ENCODE measurements at places on chromosomes 5 and 9. TPM values are rescaled to one million over a fixed set of nuclear protein-coding genes. Genes with fewer than 3 reads are reported as not detected.

- H3K27me3 ChIP-seq = no peaks in the 10 kb centered on the region
- no peak for DNase-seq
- peaks cover 39% of the 10 kb centered on the region for H3K36me3 ChIP-seq
- H3K27ac ChIP-seq = no peak overlapping the region
Observed at GRCh38 chr5:109365653-109366052, 44.1 kb downstream of the PJA2 start.

GRCh38 chr5:157575381-157576020 is at the start of gene ADAM19:
ADAM19 (minus strand) TSS chr5:157575775; CDS start chr5:157575696, 79 bp downstream.
- peak; percentile 91 for DNase-seq
- H3K4me3 ChIP-seq = peak within 1 kb of the TSS; percentile 91
- peak within 1 kb of the TSS; percentile 77 for H3K27ac ChIP-seq
- no peaks in the 10 kb centered on the region for H3K36me3 ChIP-seq
- H3K4me1 ChIP-seq = peaks cover 41% of the 10 kb centered on the region

- H3K27ac ChIP-seq = no peak overlapping the region
- H3K36me3 ChIP-seq = no peaks in the 10 kb centered on the region
- H3K4me1 ChIP-seq = no peaks in the 10 kb centered on the region
- no peak for DNase-seq
Observed at GRCh38 chr9:107046692-107047091, 183.7 kb downstream of the ZNF462 start.

DNA sequence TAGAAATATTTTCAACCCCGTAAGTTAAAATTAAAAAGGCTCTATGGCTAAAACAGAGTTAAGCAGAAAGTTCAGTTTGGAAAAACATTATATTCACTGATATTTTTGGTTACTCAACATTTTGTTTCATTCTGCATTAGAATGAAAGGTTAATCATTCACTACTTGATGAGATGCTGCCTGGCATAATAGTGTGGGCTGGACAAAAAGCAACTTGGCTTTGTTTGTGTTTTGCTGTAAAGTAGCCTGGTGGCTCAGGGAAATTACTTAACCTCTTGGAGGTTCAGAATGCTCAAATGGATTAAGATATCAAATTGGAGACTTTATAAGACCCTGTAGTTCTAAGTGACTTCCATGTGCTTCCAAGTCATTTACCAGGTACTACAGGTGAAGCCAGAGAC is 367.4 kb upstream of the TRPC7 start:
- no peaks in the 10 kb centered on the region for H3K36me3 ChIP-seq
- H3K27ac ChIP-seq = no peak overlapping the region
- DNase-seq = no peak
- no peak overlapping the region for H3K4me3 ChIP-seq
- H3K27me3 ChIP-seq = no peaks in the 10 kb centered on the region
- H3K4me1 ChIP-seq = no peaks in the 10 kb centered on the region

- H3K27ac ChIP-seq = no peak overlapping the region
- H3K4me1 ChIP-seq = no peaks in the 10 kb centered on the region
- DNase-seq = no peak
- no peaks in the 10 kb centered on the region for H3K36me3 ChIP-seq
- H3K4me3 ChIP-seq = no peak overlapping the region
Observed at GRCh38 chr5:18216016-18216415, 581.8 kb downstream of the TAF11L14 start.

- no peak overlapping the region for H3K4me3 ChIP-seq
- no peaks in the 10 kb centered on the region for H3K27me3 ChIP-seq
- DNase-seq = no peak
- H3K4me1 ChIP-seq = no peaks in the 10 kb centered on the region
- no peak overlapping the region for H3K27ac ChIP-seq
Observed at GRCh38 chr5:64074533-64074932, 91.1 kb upstream of the RNF180 start.

- H3K27ac ChIP-seq = no peak overlapping the region
- H3K4me1 ChIP-seq = peaks cover 34% of the 10 kb centered on the region
- H3K27me3 ChIP-seq = no peaks in the 10 kb centered on the region
- no peak for DNase-seq
Observed at GRCh38 chr5:36944607-36945225, 68.1 kb downstream of the NIPBL start.

- DNase-seq = no peak
- H3K27me3 ChIP-seq = no peaks in the 10 kb centered on the region
- H3K4me3 ChIP-seq = no peak overlapping the region
Observed at GRCh38 chr5:82151204-82151603, 127.0 kb downstream of the RPS23 start.

GRCh38 chr5:141484310-141484640 is 555 bp upstream of the PCDHGC4 start:
- H3K36me3 ChIP-seq = no peaks in the 10 kb centered on the region
- peak overlapping the region; percentile 29 for H3K4me3 ChIP-seq
- peaks cover 2% of the 10 kb centered on the region for H3K27me3 ChIP-seq
- no peak for DNase-seq

- H3K36me3 ChIP-seq = no peaks in the 10 kb centered on the region
- no peak overlapping the region for H3K4me3 ChIP-seq
- H3K4me1 ChIP-seq = no peaks in the 10 kb centered on the region
- no peaks in the 10 kb centered on the region for H3K27me3 ChIP-seq
- DNase-seq = no peak
Observed at GRCh38 chr9:103799959-103800358, 294.1 kb upstream of the SMC2 start.

GRCh38 chr5:141363952-141364660 is at the start of gene PCDHGA5:
PCDHGA5 (plus strand) TSS chr5:141364162; CDS start chr5:141364331, 169 bp downstream.
- no peak for DNase-seq
- no peak within 1 kb of the TSS for H3K4me3 ChIP-seq
- H3K27me3 ChIP-seq = no peaks in the 10 kb centered on the region
- no peaks in the 10 kb centered on the region for H3K4me1 ChIP-seq

DNA sequence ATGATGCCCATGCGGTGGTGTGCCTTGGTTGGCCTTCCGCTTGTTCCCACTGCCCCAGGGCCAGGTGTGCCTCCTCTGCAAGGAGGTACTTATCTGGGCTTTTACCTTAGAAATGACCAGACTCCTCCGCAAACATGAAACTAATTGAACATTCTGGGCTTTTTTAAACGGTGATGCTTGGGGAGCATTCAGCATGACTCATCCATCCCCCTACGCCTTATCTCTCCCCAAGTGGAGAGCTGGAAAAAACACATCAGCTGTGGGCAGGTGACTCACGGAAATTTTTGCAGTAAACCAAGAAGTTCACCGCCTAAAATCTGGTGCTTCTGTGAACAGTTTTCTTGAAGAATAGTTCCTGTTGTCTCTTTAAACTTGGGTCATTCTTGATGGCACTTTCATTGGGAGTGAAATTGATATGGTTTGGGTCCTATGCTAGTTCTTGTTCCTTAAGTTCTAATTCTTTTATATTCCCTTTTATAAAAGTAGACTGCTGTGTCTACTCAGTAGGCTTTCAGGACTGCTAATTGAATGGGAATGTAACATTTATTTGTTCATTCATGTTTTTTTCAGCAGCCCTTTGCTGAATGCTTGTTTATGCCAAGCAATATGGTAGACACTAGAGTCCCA is 39.6 kb downstream of the SFXN1 start:
- H3K27me3 ChIP-seq = no peaks in the 10 kb centered on the region
- H3K36me3 ChIP-seq = peaks cover 56% of the 10 kb centered on the region
- H3K27ac ChIP-seq = no peak overlapping the region

DNA sequence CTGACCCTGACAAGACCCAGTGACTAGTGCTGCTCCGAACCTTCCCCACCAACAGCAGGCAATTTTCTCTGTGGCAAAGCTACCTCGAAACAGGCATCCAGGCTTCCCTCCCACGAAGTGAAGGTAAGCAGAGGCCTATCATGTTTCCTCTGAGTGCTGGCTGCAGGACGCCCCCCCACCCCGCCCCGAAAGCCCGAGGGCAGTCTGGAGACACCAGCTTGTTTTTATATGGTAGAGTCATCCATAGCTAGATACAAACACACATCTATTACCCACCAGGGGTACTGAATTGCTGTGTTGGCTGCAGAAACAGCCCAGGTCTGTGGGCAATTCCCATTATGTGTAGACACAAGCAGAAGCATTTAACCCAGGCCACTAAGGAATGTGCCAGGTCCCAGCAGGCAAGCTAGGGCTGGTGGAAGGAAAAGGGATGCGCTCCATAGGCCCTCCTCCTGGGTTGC is 40.4 kb downstream of the LIX1 start:
- no peak overlapping the region for H3K27ac ChIP-seq
- H3K36me3 ChIP-seq = no peaks in the 10 kb centered on the region
- no peaks in the 10 kb centered on the region for H3K4me1 ChIP-seq
- DNase-seq = no peak
- H3K27me3 ChIP-seq = no peaks in the 10 kb centered on the region

GRCh38 chr5:95838001-95838520 is 15.5 kb upstream of the GLRX start:
- peaks cover 47% of the 10 kb centered on the region for H3K4me1 ChIP-seq
- H3K27me3 ChIP-seq = no peaks in the 10 kb centered on the region
- H3K27ac ChIP-seq = no peak overlapping the region
- no peak for DNase-seq

- H3K27ac ChIP-seq = peak overlapping the region; percentile 20
- H3K36me3 ChIP-seq = no peaks in the 10 kb centered on the region
- peaks cover 3% of the 10 kb centered on the region for H3K4me1 ChIP-seq
- no peak for DNase-seq
Observed at GRCh38 chr9:126956917-126957686, 42.5 kb downstream of the RALGPS1 start.

GRCh38 chr9:90526386-90526785 is 116.2 kb downstream of the DIRAS2 start:
- H3K4me1 ChIP-seq = no peaks in the 10 kb centered on the region
- no peaks in the 10 kb centered on the region for H3K36me3 ChIP-seq
- no peak for DNase-seq
- no peak overlapping the region for H3K27ac ChIP-seq
- H3K27me3 ChIP-seq = no peaks in the 10 kb centered on the region

GRCh38 chr5:68441309-68442073 is 225.9 kb downstream of the PIK3R1 start:
- no peaks in the 10 kb centered on the region for H3K4me1 ChIP-seq
- DNase-seq = no peak
- no peaks in the 10 kb centered on the region for H3K36me3 ChIP-seq
- no peak overlapping the region for H3K4me3 ChIP-seq
- H3K27me3 ChIP-seq = no peaks in the 10 kb centered on the region
- H3K27ac ChIP-seq = no peak overlapping the region

GRCh38 chr9:78189461-78189860 is 46.4 kb upstream of the CEP78 start:
- no peaks in the 10 kb centered on the region for H3K36me3 ChIP-seq
- H3K27ac ChIP-seq = no peak overlapping the region
- H3K4me1 ChIP-seq = peaks cover 12% of the 10 kb centered on the region
- no peaks in the 10 kb centered on the region for H3K27me3 ChIP-seq
- DNase-seq = no peak
- H3K4me3 ChIP-seq = no peak overlapping the region

DNA sequence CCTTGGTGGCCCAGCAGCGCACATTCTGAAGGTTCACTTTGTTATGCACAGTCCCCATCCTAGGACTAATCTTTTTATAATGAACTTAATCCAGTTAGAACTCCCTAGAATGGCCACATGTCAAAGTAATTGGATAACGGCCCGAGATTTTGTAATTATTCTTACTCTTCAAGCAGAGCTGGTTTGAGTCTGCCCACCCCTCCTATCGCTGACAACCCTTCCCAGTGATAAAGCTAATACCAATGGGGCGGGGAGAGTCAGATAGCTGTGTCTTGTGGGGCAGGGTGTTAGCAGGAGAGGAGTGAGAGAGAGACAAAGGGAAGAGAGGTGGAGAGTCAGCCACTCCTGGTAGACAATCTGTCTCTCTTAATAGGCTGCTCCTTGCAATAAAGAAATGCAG is 356.9 kb downstream of the SLIT3 start:
- DNase-seq = no peak
- no peak overlapping the region for H3K27ac ChIP-seq
- no peaks in the 10 kb centered on the region for H3K36me3 ChIP-seq

- no peaks in the 10 kb centered on the region for H3K27me3 ChIP-seq
- no peak overlapping the region for H3K4me3 ChIP-seq
- no peaks in the 10 kb centered on the region for H3K36me3 ChIP-seq
- no peaks in the 10 kb centered on the region for H3K4me1 ChIP-seq
- H3K27ac ChIP-seq = no peak overlapping the region
Observed at GRCh38 chr5:6197427-6197826, 180.9 kb downstream of the MED10 start.

DNA sequence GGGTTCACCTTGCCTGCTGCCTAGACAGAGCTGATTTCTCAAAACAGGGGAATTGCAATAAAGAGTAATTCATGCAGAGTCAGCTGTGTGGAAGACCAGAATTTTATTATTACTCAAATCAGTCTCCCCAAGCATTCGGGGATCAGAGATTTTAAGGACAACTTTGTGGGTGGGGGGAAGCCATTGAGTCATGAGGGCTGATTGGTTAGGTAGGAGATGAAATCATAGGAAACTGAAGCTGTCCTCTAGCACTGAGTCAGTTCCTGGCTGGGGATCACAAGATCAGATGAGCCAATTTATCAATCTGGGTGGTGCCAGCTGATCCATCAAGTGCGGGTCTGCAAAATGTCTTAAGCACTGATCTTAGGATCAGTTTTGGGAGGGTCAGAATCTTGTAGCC is 159.1 kb upstream of the MAP1B start:
- H3K36me3 ChIP-seq = no peaks in the 10 kb centered on the region
- no peak overlapping the region for H3K4me3 ChIP-seq
- no peak overlapping the region for H3K27ac ChIP-seq
- no peak for DNase-seq
- no peaks in the 10 kb centered on the region for H3K4me1 ChIP-seq

RAI14 gene
- total RNA-seq = 51.3 TPM

SH3GL2 gene
- total RNA-seq = 0.67 TPM

ZCCHC7 gene
- 16.4 TPM for total RNA-seq

SPATA31C1 gene
- total RNA-seq = not detected

NUTM2G gene
- not detected for total RNA-seq

MED10 gene
- 31.8 TPM for total RNA-seq

DBH gene
- total RNA-seq = not detected

IL3 gene
- not detected for total RNA-seq

WNT8A gene
- total RNA-seq = not detected

PRELID2 gene
- total RNA-seq = 13.7 TPM

PFN3 gene
- not detected for total RNA-seq

OBP2B gene
- total RNA-seq = not detected

MRRF gene
- 36.2 TPM for total RNA-seq

EQTN gene
- not detected for total RNA-seq

PCDHGB3 gene
- total RNA-seq = 2.3 TPM

MATR3 gene
- total RNA-seq = 160 TPM
